ENCODE measurements at places on chromosomes 2 and 18.

DNA sequence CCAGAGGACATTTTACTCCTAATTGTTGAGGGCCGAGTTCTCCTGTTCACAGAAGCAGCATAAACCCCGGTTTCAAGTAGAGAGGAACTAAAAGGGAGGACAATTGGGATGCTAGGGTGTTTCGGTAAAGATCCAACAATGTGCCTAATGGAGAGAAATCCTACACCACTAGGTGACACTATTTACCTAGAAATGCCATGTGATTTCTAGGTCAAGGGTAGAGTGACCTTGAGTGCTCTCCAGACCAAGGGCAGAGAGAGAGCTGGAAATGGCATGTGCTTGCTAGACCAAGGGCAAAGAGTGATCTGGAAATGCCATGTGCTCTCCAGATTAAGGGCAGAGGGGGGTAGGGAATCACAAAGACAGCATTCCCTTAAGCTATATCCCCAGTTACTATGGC is 472.0 kb downstream of the DCDC2C start:
- DNase-seq, result no peak

- DNase-seq, result no peak
These were observed 1.1 kb downstream of the HOXD3 start for GRCh38 chr2:176158186-176158591.

DNA sequence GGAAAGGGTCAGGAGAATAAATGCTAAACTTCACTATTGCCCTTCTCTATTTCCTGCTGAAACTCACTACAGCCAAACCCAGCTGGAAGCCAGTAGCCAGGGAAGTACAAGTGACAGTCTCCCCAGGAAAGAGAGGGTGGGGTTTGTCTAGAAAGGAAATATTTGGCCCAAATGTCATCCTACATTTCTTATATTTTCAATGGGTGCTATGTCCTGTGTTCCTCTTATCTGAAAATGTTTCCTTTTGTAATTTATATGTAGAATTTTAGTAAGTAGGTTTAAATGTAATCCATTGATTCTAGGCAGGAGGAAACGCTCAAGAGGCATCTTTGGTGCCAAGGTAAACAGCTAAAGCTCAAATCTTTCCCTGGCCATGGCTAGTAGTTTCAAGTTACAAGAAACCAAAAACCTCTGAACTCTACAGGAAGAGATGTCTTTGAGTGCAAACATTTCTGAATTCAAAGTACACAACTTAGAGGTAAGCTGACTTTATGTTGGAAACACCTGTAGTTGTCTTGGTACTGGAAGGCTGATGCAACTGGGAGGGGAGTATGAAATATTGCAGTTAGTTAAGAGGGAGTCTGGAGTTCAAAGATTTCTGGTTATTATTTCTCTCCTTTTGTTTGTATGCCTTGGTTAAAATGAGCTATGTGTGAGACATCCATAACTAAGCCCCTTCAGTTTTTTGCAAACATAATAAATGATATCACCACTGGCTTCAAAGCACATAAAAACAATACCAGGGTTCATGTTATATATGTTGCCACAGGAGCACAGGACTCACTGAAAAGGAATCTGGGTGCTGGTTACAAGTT is 356.1 kb upstream of the ZC3H15 start:
- DNase-seq, result peak; percentile 34

GRCh38 chr18:26656431-26656943 is 108.1 kb upstream of the KCTD1 start:
- no peak for DNase-seq

DNA sequence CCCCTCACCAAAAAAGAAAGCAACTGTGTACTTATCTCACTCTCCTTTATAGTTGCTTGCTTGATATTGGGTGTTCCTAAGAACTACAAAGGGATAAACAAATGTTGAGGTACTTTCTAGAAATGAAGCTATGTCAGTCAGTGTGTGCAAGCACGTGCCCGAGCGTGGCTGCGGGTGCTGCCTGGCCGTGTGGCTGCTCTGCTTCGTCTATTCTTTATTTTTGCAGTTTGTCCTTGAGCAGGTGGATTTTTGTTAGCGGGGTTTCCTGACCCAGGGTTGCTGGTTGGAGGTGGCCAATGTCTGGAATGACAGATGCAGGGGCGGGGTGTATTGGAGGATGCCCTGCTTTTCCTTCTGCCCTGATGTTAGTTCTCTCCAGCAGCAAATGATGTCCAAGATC is 62.6 kb downstream of the ACOXL start:
- DNase-seq, result no peak

DNA sequence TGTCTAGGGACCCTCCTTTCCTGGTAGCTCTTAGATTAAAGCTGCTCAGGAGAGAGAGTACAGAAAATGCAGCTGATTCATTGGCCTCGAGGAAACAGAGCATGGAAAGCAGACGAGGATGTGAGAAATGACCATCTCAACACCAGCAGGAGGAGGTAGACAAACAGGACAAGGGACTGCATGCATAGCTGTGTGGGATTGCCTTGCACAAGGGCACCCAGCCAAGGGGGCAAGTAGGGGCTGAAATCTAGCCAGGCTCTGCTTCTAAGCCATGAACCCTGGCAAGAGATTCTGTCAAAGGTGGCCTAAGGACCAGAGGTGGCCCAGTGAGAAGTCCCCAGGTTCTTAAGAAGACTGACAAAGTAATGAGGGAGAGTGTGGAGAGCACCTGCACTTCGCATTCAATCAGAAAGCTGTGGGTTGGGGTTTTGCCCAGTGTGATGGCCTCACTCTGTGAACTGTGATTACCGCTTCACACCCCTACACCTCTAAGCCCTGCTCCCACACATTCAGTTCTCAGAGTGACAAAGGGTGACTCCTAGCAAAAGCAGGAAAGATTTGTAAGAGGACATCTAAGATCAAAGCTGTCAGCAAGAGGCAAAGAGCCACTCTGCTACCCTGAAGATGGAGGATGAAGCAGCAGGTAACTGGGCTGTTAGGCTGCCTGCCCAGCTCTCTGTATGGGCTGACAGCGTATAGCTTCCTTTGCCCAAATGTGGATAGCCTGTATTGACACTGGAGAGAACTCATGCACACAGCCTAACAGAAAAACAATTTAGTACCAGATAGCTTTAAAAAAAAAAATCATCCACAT is 151.3 kb upstream of the PELI1 start:
- DNase-seq, result no peak

DNA sequence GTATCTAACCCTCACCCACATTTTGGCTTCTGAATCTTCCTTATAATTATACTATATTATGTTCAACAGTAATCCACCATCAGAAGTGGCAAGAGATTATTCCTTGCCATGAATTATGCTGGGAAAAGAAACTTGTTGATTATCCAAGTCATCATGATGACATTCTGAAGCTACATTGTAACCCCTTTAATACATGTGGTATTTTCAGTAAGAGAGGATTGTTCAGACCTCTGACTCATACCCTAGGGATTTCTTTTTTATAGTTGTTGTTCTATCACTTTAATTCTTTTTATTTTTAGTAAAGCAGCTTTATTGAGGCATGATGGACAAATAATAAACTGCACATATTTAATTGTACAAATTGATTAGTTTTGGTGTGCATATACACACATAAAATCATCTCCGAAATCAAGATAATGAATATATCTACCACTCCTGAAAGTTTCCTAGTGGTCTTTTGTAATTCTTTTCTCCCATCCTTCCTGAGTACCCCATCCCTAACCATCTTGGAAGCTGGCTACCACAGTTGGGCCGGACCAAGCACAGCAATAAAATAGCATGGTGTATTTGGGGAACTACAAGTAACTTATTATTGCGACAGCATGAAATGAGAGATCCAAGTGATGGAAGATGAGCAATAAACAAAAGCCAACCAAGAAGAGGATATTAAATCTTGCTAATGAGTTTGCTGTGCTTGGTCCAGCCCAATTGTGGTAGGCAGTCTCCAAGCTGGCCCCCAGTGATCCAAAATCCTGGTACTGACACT is 159.9 kb downstream of the BARD1 start:
- no peak for DNase-seq

DNA sequence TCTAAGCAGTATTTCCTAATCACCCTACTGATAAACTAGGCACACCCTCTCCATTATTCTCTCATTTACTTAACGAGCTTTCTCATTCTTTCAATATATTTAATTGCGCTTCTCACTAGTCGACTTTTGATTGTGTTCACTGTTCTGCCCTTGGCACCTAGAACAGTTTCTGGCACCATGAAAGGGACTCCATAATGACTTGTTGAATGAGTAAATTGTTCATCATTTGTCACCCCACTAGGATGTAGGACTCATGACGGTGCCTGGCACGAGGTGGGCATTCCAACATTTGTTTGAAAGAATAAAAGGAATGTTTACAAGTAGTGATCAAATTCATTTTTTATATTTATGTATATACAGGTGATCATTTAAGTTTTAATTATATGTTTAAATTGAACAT is 123.7 kb downstream of the DIS3L2 start:
- DNase-seq, result no peak

GRCh38 chr2:130372833-130373807 is 17.3 kb downstream of the PTPN18 start:
- DNase-seq, result no peak

DNA sequence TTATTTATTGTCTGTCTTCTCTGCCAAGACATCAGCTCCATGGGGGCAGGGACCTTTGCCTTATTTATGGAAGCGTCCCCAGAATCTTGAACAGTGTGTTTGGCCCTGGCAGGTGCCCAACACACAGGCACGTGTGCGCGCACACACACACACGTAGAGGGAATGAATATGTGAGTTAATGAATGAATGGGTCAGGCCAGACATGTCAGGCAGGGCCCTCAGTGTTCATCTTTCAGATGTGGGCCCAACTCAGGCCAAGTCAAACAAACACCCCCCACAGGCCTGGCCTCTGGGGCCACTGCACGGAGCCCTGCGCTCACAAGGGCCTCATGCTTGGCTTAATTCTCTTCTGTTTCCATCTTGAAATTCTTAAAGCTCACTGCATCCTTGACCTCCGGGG is 54.1 kb downstream of the DYSF start:
- no peak for DNase-seq

DNA sequence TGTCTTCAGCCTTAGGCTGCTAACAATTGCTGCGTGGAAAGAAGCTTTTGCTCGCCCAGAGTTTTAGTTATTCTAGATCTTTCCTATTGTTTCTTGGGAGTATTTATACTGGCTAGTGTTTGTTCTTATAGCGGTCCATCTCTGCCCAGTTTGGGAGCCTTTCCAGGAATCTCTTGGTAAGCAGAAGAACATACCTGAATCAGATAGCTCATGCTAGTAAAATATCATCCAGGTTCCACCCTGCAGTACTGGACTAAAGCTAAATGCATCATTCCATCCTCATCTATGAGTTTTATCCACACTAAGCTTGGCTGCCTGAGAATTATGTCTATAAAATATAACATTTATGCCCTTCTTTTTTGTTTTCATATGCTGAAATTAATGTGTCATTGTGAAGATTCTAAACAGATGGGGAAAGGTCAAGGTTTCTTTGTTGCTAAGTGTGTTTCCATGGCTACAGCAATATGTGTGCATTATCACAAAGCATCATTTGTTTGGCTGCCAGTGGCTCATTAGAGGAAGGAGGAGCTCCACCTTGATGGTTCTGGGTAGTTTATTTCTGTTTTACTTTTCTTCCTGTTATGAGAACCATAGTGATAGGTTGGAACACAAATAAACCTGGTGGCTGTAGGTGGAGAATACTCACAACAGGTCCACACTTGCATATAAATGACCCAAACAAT is 182.8 kb downstream of the PIK3C3 start:
- DNase-seq, result no peak

- DNase-seq, result no peak
These were observed 33.9 kb downstream of the CFAP53 start for GRCh38 chr18:50232419-50232818.

- no peak for DNase-seq
These were observed 20.6 kb upstream of the CAVIN2 start for GRCh38 chr2:191867507-191867847.

- DNase-seq, result no peak
These were observed 57.3 kb upstream of the TMEM182 start for GRCh38 chr2:102704531-102704930.

DNA sequence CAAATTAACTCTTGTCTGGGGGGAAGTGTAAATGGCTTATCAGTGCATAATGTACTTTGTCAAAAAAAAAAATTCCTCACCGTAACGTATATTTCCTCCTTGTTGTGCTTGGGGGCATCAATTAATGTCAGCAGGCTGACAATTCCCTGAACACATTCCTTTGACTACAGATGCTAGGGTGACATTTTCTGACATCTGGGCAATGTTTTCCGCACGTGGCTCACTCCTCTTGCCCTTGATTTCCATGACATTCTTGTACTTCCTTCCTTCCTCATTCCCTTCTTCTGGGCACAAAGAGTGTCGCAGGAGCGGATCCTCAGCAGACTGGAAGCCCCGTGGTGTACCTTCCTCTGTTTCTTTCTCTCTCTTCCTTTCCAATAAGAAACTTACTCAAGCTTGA is 173.7 kb downstream of the SP3 start:
- no peak for DNase-seq

GRCh38 chr2:214542295-214542694 is 131.4 kb downstream of the VWC2L start:
- DNase-seq, result no peak

GRCh38 chr2:133956434-133956935 is 297.4 kb upstream of the MGAT5 start:
- DNase-seq, result no peak

DNA sequence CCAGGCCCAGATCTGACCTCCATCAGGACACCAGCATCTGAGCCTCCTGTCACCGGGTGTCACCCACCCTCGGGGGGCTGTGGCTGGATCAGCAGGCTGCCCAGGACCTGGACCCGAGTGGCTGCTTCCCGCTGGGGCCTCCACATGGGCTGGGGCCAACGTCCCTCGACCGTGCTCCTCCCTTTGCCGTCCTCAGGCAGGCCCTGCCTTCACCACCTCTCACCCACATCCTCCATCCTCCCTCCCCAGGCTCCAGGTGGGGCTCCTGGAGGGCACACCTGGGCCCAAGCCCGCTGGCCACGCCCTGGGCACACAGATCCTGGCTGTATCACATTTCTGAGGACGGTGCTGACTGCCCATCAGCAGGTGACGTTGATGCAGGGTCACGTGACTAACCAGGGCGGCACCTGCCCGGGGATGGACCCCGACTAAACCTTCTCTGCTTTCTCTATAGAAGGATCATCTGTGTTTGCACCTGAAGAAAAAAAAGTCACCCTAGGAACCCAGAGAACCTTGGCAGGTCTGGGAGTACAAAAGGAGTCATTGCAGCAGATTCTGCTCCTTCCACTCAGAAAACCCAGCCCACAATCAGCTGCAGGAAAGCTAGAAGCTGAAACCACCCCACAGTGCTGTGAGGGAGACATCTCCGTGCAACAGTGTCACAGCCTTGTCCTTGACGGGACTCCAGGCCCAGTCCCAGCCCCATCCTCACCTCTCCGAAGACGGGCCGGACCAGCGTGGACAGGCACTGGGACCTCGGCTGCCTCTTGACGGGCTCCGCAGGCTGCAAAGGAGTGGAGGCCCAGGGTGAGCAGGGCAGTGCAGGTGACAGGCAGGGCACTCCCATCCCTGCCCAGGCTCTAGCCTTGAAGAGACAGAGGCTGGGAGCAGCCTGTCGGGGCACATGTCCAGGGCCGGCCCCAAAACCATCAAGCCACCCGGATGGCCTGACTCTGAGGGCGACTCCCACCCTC is 11.2 kb downstream of the STK25 start:
- no peak for DNase-seq

All from epithelial cell of prostate (primary cell).